ENCODE measurements at places on chromosomes 1 and 21. TPM values are rescaled to one million over a fixed set of nuclear protein-coding genes. Genes with fewer than 3 reads are reported as not detected.

The RUNX3 gene
- 3.7 TPM for total RNA-seq

The CDA gene
- total RNA-seq, result 36.3 TPM

DNA sequence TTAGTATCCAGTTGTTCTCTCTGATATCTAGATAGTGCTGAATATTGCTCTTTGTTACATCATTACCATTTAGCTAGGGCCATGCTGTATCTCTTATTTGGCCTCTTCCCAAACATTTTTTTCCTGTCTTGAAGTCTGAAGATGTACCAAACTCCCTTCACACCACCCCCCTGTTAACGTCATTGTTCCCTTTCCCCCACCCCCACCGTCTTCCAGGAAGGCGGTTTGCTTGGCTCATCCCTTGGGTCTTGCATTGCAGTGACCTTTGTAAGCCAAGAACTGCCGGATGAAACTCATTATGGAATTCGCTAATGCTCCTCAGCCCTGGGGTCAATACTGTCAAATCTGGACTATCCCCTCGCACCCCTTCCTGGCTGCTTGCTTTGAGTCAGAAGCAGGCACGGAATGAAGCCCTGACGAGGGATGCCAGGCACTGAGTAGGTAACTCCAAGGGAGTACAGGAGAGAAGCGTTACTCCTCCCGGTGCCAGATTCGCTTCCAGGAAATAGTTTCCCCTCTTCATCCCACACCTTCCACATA lies 283.1 kb downstream of the TM2D1 start:
- no peaks in the 10 kb centered on the region for H3K4me1 ChIP-seq
- no peak overlapping the region for H3K4me3 ChIP-seq
- no peaks in the 10 kb centered on the region for H3K36me3 ChIP-seq
- DNase-seq, result no peak

The LIN9 gene
- 21.9 TPM for total RNA-seq

The SGIP1 gene
- total RNA-seq, result not detected

The NEK2 gene
- total RNA-seq, result 47.5 TPM

The FCMR gene
- total RNA-seq, result 4.6 TPM

DNA sequence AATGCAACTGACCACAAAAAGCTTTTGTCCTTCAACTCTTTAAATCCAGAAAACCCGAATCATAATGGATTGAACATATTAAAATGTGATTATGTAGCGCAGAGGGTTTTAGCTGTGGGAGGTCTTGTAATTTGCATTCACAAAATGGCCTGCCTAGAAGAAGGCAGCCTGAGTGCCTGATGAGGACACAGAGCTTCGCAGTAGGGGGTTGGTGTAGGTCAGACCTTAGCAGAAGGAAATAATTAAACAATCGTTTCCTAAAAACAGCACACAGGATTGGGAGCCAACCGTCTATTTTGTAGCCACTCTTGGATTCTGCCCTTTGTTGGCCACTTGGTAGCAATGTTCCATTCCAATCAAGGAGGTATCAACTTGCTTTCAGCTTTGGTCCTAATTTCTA lies 195.7 kb upstream of the KIAA0040 start:
- no peaks in the 10 kb centered on the region for H3K4me1 ChIP-seq
- no peaks in the 10 kb centered on the region for H3K36me3 ChIP-seq
- H3K27ac ChIP-seq, result no peak overlapping the region
- DNase-seq, result no peak
